NCI-H1436 treated with DMSO at 0.1 percent for 48 hours (cell line): ENCODE measurements at places on chromosomes 1 and 21.

DNA sequence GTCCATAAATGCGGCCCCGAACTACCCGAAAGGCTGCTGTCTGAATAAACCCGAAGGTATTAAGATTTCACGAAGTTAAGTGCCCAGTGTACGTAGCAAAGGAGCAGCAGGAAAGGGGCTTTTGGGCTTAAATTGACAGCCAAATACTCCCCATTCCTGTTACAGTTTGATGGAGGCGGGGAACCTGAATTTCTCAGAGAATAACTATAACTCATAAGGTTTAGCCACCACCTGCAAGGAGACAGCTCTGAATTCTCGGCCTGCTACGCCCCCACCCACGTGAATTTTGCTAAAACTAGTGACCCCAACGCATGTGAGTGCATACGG lies 5.2 kb downstream of the GFI1 start:
- no peak for DNase-seq

DNA sequence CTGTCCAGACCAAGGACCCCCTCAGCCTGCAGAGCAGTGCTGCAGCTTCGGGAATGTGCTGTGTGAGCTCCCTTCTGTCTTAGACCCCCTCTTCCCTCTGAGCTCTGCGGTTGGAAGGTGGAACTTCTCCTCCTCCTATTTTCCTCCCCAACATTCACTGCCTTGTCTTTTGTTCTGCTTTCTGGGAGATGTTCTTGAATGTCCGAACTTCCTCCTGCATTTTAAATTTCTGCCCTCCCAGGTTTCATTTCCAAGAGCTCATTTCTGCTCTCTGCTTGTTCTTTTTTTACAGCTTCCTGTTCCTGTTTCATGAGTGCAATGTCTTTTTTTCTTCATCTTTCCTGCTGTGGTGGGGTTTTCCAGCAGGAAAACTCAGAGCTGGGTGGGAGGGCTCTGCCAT lies 29.3 kb downstream of the RRP1 start:
- no peak for DNase-seq

- no peak for DNase-seq
These were observed 213.7 kb downstream of the PBX1 start for GRCh38 chr1:164772635-164773034.

- no peak for DNase-seq
These were observed 69.3 kb downstream of the FOXD2 start for GRCh38 chr1:47507144-47507543.

GRCh38 chr1:47243910-47244309 lies 11.9 kb upstream of the TAL1 start:
- no peak for DNase-seq

DNA sequence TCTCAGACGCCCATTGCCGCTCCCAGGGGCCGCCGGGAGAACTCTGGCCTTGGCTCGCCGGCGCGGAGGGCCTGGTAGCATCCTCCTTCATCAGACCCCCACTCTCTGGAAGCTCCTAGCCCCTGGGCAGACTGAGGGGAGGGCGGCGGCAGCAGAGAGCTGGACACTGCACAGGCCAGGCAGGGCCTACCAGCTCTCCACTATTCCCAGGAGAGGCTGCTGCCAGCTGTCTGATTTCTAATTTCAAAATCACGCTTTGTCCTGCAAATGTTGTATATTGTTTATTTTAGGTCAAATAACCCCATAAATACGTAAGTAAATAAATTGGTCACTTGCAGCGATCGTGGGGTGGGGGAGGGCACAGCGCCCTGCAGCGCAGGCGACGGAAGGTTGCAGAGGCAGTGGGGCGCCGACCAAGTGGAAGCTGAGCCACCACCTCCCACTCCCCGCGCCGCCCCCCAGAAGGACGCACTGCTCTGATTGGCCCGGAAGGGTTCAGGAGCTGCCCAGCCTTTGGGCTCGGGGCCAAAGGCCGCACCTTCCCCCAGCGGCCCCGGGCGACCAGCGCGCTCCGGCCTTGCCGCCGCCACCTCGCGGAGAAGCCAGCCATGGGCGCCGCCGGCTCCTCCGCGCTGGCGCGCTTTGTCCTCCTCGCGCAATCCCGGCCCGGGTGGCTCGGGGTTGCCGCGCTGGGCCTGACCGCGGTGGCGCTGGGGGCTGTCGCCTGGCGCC lies at the start of gene MTARC1:
MTARC1 (plus strand) TSS at position 577 of the 732 bp plus-strand sequence; CDS start at position 609, 32 bp downstream.
- peak; percentile 50 for DNase-seq

GRCh38 chr1:231053493-231054162 lies 13.6 kb upstream of the FAM89A start:
- DNase-seq: no peak
